Thoracic aorta (tissue), 2 donors: ENCODE measurements at places on chromosomes 2 and 18.

GRCh38 chr2:100882645-100883613, 63.0 kb downstream of the NPAS2 start:
- DNase-seq: no peak

- DNase-seq: no peak
Measured at GRCh38 chr18:52995875-52996274, 655.9 kb downstream of the DCC start.

DNA sequence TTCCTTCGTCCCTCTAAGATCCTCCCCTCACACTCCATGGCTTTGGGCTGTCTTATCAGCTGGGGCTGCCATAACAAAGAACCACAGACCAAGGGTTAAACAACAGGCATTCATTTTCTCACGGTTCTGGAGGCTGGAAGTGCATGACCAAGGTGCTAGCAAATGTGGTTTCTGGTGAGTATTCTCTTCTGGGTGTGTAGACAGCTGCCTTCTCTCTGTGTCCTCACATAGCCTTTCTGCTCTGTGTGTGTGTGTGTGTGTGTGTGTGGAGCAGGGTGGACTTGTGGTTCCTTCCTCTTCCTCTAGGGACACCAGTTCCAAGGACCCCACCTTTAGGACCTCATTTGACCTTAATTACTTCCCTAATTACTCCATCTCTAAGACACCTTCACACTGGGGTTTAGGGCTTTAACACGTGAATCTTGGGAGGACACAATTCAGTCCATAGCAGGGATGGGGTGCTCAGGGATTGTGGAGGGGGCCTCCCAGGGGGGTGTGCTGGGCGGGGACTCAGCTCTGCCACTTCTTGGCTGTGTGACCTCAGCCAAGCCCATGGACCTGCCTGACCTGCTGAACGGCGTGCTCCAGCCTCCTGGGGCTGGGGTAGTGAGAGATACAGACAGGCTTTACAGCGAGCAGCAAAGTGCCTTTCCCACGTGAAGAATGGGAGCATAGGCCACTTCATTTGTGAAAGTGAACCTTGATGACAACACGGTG, 38.0 kb downstream of the ACKR3 start:
- DNase-seq: no peak

- DNase-seq: no peak
Measured at GRCh38 chr2:169464882-169465281, 14.4 kb upstream of the BBS5 start.
